Stimulated activated CD8-positive, alpha-beta memory T cell treated with anti-CD3 and anti-CD28 coated beads, Interleukin-2, amount 100 ng/mL, for 1 hour (primary cell): ENCODE measurements at places on chromosomes 12 and 14.
A peak's percentile ranks its signal among the peaks of the same experiment; 100 is the strongest.

GRCh38 chr14:68687746-68688145 is 105.1 kb downstream of the ZFP36L1 start:
- DNase-seq: no peak

DNA sequence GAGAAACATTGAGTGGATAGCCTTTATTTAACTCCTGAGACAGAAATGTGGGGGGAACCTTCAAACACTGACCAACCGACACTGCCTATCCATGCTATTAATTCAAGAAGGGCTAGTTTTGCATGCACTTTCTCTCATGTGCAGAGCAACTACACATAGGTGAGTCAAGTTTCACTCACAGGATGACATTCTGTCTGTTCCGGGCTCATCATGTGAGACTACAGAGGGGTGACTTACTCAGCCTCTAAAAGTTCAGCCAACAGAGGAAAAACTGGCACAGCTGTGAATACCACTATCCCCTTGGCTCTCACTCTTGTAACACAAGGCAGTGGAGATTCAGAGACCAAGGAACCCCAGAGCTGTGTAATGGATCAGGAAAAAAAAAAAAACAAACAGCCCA is 13.3 kb downstream of the BEST3 start:
- no peak for DNase-seq

DNA sequence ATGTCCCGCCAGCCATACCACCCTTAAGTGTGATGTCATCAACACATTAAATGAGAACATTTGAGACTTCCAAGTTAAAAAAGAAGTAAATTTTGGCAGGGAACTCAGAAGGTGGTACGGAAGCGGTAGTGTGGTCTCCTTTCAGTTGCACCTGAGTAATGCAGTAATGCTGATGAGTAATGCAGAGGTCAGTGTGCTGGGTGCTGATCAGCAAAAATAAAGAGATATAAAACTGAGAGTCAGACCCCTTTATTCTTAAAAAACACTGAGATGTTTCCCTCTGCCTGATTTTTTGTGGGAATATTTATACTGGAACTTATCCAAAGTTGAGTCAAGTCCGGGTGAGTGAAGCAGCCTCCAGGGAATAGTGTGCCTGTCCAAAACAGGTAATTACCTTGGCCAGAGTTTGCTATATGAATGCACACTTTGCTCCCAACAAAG is 370.6 kb upstream of the PRICKLE1 start:
- no peak for DNase-seq

GRCh38 chr12:55072083-55072482 is 52.3 kb downstream of the NEUROD4 start:
- DNase-seq: peak; percentile 56

DNA sequence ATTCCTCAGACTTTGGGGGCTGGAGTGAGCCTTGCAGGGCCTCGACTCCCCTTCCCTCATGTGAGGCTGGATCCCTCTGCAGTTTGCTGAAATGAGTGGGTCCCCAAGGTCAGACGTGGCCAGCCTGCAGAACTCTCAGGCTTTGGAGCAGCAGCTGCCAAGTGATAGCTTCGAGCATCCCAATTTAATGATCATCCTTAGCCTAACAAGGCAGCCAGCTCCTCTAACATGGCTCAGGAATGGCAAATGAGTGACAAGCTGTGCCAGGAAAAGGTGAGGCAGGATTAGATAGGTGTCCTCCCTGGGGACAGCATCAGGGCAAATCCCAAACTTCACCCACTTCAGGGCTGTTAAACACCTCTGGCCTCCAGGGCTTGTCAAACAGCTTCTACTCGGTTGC is 130.7 kb upstream of the PWP1 start:
- no peak for DNase-seq

DNA sequence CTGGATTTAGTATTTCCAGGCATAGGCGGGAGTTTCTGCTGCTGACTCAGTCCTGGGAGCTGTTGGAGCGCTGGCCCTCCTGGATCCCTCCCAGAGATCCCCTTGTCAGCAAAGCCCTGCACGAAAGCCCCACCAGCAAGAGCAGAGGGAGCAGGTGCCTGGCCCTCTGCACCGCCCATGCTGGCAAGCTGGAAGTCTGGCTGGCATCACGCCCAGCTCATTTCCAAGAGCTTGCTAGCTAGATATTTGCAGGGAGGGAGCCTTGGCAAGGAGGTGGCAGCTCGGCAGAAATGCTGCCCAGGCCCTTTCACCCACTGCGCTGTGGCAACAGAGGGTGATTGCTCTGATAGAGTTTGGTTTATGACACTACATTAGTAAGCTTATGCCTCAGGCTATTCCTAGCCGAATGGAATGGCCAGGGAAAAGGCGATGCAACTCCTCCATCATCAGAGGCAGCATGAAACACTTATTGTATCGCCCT is 193.9 kb downstream of the EMP1 start:
- DNase-seq: no peak

DNA sequence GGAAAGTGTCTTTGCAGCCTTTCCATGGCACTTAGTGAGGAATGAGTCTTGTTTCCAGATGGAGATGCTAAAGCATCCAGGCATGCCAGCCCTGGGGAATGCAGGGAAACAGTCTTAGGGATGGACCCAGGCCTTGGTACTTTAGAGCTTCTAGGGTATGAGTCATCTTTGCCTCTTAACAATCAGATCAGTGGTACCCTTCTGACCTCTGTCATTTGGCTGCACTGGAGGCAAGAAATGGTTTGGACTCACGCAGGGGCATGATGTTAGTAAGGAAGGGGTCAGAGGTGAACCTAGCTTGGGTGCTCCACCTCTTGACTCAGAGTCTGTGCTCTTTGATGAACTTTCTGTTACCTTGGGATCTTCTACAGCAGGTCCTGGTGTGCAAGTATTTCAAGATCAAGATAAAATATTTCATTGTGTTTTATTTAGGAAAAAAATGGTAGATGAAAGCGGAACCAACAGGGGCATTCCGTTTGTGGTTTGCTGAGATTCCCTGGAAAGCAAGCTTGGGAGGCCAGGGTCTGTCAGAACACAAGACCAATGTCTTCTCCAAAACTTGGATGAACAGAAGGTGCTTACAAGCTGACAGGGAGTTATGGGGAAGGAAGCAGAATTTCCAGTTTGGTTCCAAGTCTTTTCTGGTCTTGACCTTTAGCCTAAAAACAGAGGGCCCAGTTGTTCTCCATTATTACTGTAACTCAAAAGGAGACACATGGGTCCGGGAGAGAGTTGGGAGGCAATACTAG is 216.2 kb downstream of the ZFP36L1 start:
- no peak for DNase-seq

DNA sequence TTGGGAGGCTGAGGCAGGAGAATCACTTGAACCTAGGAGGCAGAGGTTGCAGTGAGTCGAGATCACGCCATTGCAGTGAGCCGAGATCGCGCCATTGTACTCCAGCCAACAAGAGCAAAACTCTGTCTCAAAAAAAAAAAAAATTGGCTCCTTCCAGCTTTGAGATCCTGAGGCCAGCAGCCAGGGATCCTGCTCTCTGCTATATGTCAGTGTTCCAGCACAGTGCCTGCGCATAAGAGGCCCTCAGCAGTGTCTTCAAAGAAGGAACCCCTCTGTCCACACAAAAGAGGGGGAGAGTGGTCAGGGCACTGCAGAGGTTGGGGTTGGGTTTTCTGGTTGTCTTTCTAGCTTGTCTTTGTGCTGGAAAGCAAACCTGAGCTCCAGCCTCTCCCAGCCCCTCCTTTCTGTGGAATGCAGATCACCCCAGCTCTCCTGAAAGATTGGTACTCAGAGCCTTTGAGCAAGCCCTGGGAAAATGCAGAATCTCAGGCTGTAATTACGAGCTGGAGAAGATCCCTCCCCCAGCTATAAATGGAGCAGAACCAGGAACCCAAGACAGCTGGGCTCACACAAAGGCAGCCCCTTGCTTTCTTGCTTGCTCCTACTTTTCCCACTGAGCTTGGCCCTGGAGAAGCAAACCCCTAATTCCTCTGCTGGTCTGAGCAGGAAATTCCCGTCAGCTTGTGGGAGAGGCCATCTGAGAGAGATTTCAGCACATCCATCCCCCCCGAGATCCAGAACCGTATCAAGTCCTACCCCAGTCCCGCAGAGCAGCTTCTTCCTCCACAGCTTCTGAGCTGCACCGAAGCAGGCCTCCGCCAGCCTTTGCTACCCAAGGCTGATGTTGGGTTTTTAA is 205.7 kb downstream of the ZFP36L1 start:
- DNase-seq: no peak

DNA sequence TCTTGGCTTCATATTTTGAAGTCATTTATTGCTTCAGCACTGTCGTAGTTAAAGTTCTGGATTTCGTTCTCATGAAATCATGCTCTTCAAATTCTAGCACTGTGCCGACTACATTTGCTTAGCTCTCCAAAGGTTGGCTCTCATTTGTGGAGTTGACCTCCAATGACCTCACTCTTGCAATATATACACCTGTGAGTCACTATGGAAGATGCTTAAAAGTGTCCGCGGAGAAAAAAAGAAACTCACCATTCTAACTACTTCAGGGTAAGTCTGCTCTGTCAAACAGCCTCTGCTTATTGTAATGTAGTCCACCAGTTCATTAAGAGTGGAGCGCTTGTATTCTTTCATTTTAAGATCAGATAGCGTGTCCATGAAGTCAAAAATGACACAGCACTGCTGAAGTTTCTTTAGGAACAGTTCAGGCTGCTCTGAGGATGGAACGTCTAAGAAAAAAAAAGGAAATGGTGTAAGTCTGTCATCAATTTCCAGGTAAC is 89.7 kb downstream of the PPP2R5E start:
- no peak for DNase-seq

DNA sequence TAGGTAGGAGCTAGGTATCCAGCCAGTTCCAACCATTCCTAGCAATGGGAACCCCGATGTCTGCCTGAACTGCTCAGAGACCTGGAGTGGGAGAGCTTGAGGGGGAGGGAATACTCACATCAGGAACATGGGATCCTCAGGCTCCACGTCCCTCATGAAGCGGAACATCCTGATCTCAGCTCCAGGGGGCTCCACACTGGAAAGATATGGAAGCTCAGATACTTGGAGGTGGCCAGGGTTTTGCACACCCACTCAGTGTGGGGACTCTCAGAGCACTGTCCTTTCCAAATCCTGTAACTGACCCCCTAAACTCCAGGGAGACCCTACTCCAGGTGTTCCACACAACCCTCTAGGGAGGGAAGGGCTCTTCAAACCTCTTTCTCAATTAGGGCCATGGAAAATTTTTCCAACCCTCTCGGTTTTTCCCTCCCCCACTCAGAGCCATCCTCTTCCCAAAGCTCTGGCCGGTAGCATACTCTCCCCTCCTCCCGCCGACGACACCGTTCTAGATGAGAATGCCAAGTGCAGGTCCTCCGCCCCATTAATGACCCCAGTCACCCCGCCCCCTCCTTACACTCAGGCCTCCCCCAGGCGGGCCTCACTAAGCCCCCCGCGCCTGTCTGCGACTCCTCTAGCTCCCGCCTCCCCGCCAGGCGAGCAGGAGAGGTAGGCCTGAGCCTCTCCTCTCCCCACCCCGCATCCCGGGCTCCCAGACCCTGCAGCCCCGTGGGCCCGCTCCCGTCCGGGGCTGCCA is 597 bp downstream of the MLF2 start:
- DNase-seq: no peak

DNA sequence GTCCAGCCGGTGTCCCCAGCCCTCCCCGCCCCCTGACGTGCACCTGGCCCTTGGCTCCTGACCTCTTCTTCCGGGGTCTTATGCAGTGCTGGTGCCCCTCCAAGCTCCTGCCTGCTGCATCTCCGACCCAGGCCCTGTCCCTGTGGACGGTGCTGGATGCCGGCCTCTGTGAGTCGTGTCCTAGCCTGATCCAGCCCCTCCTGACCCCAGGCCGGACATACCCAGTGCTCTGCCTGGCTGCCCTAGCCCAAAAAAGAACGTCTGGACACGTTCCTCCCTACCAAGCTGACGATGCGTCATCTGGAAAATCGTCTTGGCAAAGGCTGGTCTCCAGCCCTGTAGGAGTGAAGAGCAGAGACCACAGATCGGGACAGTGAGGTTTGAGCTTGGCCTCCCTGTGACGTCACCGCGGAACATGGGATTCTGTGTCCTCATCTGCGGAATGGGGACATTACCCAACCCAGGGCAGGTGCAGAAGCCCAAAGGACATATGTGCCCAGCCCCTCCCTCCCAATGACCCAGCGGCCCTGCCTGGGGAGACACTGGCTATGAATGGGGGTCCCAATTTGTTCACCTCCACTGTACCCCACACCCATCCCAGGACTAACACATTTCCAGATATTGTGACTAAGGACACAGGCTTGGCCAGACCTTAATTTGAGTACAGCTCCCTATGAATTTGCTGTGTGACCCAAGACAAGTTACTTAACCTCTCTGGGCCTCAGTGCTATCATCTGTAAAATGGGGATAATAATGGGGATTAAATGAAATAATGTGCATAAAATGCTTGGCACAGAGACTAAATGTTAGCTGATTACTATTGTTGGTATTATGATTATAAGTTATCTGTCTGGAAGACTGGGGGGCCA is 51.0 kb upstream of the BCL11B start:
- no peak for DNase-seq

DNA sequence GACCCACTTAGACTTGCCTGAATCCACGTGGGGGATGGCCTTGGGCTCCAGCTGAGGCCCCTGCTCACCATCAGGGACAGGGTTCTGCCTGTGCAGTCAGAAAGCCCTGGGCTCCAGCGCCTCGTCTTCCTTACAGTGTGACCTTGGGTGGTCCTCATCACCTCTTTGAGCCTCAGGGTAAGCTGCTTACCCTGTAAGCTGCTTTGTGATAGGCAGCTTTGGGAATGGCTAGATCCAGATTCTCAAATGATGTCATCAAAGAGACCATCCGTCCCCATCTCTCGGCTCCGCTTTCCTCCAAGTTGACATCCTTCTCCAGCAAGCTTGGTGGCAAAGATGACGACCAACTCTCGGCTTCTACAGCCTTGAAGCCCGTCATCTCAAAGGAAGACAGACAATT is 127.0 kb downstream of the ADCK1 start:
- no peak for DNase-seq
